ENCODE measurements at places on chromosomes 3 and 15.

DNA sequence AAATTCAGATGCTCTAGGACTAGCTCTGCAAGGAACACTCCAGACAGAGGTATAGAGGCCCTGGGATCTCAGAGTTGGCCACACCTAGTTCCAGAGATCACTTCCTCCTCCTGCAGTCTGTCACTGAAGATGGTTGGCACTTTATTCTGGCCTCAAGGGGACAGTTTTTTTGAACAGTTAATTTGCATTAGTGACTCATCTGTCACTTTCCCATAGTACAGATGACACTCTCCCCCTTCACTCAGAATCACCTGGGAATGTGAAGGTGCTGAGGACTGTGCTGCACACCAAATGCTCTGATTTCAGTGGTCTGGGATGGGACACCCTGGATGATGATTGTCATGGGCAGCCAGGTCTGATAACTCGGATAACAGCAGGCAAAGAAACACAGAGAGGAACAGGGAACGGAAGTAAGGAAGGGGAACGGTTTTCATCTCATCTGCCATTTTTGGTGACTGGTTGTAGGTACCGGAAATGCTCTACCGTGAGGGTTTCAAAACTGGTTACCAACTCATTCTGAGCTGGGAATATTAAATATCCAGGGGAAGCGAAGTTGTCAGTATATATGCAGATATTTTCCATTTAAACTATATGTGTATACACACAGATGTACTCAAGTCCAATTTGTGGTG is 232.5 kb upstream of the ST8SIA2 start:
- DNase-seq: no peak

DNA sequence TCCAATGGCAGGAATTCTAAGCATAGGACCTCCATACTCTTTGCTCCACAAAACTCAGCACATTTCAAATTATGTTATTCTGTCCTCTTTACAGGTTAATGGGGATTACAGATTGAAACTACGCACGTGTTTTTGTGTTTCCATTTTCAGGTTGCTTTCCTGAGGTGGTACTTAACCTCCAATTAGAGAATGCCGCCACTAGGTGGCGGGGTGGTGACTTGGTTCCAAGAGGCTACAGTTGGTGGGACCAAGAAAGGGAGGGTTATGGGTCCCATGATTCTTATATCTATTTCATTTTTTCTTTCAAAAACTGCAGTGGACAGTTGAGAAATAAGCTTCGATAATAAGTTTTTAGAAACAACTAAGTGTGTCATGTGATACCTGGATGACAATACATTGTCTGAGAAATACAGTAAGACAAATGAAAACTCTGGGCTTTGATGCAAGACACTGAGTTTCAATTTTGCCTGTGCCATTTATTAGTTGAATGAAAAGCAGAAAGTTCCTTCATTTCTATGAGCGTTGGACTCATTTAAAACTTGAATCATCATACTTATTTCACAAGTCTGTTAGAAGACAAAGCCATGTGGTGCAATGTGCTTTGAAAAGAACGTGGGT is 539.0 kb downstream of the FGF12 start:
- DNase-seq: peak; percentile 67

- no peak for DNase-seq
Measured at GRCh38 chr15:91209726-91210125, 109.7 kb downstream of the SV2B start.

- DNase-seq: no peak
Measured at GRCh38 chr3:187705164-187705563, 2.8 kb upstream of the RTP2 start.

DNA sequence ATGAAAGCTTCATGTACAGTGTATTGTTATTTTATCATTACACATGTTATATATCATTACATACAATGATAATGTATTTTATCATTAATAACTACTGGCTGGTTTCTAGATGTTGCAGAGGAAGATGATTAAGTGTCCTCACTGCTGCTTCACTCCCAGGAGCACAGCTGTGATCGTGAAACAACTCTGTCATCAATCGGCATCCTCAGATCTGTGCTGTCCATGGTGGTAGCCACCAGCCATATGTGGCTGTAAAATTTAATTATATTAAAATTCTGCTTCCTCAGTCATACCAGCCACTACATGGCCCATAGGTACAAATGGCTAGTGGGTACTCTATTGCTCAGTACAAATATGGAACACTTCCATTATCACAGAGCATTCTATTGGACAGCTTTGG is 379.4 kb upstream of the CFAP20DC start:
- DNase-seq: no peak

DNA sequence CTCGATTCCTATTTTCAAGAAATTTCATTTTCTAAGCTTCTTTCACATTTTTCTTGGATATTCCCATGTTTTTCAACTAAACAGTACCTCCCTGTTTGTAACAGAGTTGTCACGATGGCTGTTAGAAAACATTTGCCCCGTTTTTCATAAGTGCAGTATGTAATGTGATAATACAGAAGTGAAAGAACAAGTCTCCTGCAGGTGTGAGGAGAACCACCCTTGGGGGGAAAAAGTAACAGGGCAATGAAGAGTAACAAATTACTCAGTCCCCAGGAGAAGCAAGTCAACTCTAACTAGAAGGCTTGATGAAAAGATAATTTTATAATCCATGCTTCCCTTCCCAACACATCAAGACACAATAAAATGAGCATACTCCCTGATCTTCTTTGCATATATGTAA is 493.3 kb downstream of the FOXP1 start:
- no peak for DNase-seq

DNA sequence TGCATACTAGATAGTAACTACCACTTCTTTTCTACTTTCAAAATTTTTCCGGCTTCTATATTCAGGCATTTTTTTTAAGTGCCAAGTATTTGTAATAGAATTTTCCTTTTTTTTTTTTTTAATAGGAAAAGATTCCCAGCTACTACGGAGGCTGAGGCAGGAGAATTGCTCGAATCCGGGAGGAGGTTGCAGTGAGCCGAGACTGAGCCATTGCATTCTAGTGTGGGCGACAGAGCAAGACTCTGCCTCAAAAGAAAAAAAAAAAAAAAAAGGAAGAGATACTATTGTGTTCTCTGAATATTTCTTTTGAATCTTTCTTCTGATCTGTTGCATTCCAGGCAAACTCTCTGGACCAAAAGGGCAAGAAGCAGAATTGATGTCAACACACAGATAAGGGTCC is 557.3 kb downstream of the FGF12 start:
- no peak for DNase-seq

DNA sequence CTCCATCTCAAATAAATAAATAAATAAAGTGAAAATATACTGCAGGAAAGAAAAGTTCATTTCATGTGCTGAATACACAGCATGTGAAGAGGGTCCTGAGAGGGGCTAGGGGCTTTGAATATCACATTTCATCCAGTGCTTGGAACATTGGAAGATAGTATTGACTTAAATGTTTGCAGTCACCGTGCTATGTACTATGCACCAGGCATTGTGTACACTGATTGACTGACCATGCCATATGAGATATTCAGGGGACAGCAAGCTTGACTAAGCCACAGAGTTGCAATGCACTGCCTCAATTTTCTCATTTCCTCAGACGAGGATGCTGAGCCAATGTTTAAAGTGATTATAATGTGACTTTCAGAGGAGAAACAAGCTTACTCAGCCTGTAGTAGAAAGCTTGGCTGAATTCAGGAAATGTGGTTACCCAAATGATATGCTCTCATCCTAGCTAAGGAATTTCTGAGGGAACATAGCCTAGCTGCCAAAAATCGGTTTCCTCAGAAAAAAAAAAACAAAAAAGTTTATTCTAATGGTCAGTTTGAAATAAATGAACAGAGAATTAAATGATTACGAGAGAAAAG is 557.9 kb downstream of the FGF12 start:
- no peak for DNase-seq

GRCh38 chr15:63038926-63039673 is 3.4 kb upstream of the TPM1 start:
- no peak for DNase-seq

- DNase-seq: no peak
Measured at GRCh38 chr3:38108649-38109579, 28.0 kb downstream of the ACAA1 start.

DNA sequence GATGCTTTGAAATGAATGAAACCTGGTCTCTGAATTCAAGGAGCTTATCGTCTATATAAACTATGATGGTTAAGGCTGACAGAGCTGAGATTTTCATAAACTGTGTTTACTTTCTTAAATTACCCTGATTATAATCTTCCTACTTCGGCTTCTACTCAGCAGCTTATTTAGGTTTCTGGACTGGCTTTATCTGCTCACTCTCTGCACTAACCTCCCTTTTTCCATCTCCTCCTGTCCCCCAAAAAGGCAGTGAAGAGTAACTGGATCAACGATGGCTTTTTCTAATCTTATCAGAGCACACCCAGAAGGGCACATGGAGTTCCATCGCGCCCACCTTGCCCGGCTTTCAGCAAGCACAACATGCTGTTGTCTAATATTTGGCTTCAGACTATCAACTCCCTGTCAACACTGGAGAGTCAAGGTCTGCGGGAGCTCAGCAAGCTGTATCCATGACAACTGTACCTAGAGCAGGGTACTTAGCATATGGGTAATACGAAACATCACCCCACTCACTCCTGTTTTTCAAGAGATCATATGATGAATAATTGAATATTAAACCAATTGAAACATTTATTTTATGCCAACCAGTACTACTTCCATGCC is 417.3 kb downstream of the GABRB3 start:
- no peak for DNase-seq

DNA sequence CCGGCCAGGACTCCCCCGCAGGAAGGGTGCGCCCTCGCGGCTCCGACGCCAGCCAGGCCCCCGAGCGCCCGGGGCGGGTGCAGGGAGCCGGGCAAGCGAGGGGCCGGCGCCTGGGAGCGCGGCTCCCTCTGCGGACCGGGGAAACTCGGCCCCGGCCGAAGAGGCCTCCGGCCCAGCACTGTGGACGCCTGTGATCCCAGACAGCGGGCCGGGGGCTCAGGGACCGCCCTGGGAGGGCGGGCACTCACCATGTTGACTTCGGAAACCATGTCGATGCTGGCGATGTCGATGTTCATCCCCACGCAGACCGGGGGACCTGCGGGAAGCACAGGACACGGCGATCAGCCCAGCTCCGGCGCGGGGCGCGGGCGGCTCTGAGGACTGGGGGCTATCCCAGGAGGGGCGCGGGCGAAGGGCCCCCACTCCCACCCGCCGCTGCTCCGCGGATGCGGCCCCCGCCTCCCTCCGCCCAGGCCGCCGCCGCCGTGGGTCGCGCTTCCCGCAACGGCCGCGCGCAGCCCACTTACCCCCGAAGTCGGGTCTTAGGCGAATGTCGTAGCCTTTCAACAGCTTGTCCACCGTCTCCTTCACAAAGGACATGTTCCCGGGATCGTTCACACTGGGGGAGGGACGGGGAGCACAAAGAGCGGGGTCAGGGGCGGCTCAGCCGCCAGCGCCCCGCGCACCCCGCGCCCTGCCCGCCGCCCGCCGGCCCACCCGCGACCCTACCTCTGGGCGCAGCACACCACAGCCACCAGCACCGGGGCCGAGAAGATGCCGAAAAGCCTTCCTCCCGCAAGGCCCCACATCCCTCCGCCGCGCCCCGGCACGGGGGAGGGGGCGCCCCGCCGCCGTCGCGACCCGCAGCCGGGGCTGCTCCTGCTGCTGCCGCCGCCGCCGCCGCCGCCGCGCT is at the start of gene GABRB3:
TSS of gene GABRB3 (minus strand) at position 913 of the 913 bp plus-strand sequence.
- no peak for DNase-seq

DNA sequence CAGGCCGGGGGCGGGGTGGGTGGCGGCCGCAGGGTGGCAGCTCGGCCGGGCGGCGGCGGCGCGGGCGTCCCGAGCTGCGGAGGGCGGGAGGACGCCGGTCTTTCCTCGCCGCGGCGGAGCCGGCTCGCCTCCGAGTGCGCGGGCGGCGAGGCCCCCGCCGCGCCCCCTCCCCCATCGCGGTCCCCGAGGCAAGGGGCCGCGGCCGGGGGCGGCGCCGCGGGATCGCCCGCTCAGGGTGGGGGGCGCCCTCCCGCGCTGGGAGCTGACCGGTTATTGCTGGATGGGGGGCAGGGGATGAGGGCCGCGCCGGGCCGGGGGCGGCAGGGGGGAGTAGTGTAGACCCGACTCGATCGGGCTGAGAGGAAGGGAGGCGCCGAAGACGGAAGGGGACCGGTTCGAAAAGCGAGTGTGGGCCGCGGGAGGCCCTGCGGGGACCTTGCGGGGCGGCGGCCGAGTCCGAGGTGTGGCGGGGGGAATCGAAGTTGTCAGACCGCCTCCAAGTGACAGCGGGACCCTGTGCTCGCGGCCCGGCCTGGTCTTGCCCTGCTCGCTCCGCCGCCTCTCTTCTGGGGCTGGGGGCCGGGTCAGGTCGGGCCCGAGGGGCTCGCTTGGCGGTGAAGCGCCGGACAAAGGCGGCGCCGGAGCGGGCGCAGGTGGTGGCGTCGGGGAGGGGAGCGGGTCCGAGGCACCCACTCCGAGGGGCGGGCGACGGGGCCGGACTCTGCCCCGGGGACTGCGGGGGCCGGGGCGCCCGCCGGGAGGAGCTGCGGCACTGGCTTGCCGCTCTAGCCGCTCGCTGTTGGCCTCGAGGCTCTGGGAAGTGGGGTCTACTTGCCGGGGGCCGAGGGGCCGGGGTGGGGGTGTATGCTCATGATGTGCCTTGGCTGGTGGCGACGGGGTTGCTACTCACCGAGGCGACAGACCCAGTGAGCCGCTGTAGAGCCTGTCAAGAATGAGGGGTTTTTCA is 1.1 kb downstream of the BAHD1 start:
- DNase-seq: no peak

GRCh38 chr3:143464850-143465249 is 345.3 kb downstream of the CHST2 start:
- no peak for DNase-seq

DNA sequence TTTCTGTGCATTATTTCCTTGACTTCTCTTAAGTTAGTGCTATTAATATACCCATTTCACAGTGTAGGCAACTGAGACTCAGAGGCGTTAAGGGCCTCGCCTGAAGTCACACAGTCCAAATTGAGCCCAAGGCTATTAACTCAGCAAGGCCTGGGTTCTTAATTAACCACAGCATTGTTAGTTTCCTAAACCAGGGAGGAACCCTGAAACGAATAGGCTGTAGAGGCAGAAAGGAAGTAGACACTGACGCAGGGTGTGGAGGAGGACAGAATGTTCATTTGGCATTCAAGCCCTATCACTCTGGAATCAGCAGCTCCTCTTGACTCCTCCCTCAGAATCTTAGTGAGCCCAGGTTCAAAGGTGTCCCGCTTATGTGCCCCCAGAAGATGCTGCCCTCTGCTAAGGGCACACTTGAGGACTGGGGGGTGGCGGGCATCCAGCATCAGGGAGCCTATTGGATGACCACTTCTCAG is 13.9 kb downstream of the ARHGEF3 start:
- DNase-seq: no peak

GRCh38 chr3:127446756-127447155 is 143.8 kb downstream of the TPRA1 start:
- no peak for DNase-seq

DNA sequence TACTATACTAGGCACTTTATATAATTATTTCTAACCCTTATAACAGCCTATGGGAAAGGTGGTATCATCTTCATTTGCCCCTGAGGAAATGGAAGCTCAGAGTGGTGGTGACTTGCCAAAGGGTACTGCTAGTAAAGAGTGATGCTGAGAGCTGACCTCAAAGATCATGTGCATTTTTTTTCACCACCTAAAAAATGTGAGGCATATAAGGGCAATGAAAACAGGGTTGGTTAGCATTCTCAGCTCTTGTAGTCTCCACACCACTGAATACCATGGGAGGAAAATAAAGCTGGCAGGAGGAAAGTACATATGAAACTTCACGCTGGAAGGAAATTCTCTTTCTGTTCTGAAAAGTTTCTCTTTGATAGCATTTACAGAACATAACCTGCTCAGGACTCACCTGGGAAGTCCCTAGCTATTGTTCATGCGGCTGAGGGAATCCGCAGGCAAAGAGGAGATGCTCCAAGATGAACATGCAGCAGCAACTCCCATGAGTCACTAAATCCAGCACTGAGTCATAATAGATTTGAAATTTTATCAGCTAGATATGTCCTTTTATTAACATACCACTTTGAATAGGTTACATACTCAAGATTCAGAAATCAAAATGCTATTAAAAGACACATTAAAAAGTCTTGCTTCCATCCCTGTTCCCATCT is 17.3 kb downstream of the FAIM start:
- no peak for DNase-seq

Measured in HT-29 (cell line).